ENCODE measurements at places on chromosomes 16 and 17.

DNA sequence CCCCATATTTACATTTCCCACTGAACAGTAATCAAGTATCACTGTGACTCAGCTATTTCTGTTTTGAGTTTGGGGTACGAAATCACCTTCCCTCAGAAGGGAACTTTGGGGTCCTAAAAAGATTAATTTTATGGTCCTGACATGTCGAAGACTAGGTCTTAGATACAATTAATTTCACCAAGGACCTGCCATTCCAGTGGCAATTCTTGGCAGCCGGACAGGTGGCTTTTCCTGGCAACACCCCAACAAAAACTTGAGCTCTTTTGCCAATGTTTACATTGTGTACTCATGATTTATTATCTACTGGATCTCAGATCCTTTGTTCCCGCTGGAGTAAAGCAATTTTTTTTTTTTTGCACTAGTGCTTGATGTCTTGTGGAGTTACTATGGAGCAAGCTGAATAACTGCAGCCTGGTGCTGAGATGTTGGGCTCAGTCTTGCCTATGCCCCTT, 14.4 kb downstream of the SLFN5 start:
- no peak for DNase-seq

DNA sequence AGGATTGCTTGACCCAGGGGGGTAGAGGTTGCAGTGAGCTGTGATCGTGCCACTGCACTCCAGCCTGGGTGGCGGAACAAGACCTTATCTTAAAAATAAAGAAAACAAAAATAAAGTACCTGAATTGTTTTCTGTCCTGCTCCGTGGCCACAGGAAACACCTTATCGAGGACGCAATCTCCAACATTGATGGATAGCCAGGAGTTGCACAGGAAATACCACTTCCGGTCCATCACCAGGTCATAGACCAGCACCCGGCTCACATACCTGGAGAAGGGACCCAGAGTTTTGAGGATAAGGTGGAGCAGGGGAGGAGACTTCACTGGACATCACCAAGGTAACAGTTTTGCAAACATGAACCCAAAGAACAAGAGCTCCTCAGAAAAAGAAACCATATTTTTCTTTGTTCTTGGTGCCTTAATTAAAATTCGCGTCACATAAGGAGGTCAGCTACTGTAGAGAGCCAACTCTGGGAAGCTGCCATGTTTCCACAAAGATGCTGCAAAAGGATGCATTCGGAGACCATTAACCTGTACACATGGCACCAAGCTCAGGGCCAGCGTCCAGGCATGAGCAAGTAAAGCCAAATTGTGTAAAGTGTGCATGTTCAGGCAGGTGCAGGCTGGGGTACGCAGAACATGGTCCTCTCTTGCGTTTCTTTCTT, 55.6 kb upstream of the GCSH start:
- no peak for DNase-seq

DNA sequence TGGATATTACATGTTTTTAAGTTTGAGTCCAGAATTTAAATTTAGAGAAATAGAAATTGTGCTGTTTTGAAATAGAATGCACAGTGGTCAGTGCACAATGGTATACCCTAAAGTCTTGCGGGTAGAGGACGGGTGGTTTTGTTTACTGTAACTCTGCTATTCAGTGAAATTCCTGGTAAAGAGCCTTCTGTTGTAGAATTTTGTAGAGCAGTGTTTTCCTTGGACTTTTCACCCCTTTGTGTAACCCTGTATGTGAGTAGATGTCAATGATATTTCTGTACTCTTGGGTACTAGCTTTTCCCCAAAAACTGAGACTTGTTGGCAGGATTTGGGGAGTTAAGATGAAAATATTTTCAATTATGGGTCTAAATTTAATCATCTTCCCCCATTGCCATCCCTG, 19.5 kb downstream of the IST1 start:
- no peak for DNase-seq

- no peak for DNase-seq
These were observed 468.0 kb downstream of the HS3ST3B1 start for GRCh38 chr17:14768923-14769322.

- DNase-seq, result no peak
These were observed 30.7 kb upstream of the RPTOR start for GRCh38 chr17:80513892-80514291.

GRCh38 chr17:27834571-27834970, 34.2 kb upstream of the NOS2 start:
- no peak for DNase-seq

- no peak for DNase-seq
These were observed at the start of gene MILR1 for GRCh38 chr17:64448665-64449512. TSS of gene MILR1 (plus strand) at chr17:64449115. CDS start at chr17:64449169, 54 bp downstream.

DNA sequence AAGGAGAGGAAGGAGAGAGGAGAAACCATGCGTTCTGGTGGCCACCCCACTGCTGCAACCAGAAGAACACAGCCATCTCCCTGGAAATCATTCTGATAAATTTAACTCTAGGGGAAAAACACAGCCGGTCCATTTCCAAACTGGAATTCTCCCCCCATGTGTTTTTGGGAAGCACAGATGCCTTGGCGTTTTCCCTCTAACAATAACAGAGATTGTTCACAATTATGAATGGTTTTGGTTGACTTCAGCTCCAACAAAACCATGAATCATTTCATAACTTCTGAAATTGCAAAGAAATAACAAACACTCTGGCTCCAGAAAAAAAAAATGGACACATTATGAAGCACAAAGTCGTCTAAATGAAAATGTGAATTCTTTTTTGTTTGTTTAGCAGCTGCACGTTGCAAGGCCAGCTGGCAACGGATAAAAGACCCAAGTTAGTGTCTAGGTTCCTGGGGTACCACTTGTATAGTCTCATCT, 46.2 kb downstream of the GNAO1 start:
- no peak for DNase-seq

GRCh38 chr17:37766971-37767370, 22.1 kb upstream of the HNF1B start:
- no peak for DNase-seq

DNA sequence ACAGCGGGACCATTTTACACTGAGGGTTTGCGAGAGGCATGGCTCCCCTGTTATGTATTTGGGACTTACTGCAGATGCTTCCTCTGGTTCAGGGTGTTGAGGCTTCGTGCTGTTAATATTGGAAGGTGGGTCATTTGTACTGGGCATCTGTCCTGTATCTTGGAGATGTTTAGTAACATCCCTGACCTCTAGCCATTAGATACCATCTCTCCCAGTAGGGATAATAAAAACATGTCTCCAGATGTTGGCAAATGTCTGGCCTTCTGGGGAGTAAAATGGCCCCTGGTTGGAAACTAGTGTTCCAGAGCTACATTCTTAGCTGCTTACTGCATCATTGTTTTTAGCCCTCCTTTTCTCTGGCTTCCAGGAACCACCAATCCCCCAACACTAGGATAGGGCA, 388.0 kb downstream of the WWOX start:
- no peak for DNase-seq

- no peak for DNase-seq
These were observed 26.2 kb upstream of the NAGLU start for GRCh38 chr17:42509841-42510240.

GRCh38 chr16:85112364-85112763, at the start of gene CIBAR2:
TSS of gene CIBAR2 (minus strand) at chr16:85112472. CDS start at chr16:85112352, 120 bp downstream.
- no peak for DNase-seq

- DNase-seq, result no peak
These were observed 698.8 kb upstream of the GOT2 start for GRCh38 chr16:59432896-59433295.

- DNase-seq, result no peak
These were observed 370.0 kb downstream of the KCNJ2 start for GRCh38 chr17:70539132-70539924.

DNA sequence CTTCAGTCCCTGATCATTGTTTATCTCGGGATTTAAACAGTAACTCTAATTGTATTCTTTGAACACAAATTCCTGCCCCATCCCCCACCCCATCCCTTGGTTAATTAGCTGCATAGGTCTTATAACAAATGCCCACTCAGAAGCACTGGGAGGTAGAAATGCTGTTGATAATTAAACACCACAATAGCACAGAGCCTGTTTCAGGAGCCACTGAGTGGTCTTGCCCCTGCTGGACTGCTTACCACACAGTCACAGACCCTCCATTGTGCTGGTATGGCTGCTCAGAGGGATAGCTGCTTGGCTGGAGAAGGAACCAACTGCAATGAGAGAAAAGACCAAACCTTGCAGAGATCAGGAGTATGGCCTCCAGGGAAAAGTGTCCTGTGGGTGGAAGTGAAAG, 214.1 kb downstream of the ANKFN1 start:
- no peak for DNase-seq

GRCh38 chr17:42950044-42950783, 14.0 kb downstream of the AARSD1 start:
- no peak for DNase-seq

- DNase-seq, result no peak
These were observed 182.0 kb downstream of the SEC14L1 start for GRCh38 chr17:77322514-77323412.

- DNase-seq, result no peak
These were observed 12.9 kb downstream of the LPCAT2 start for GRCh38 chr16:55521792-55522191.

DNA sequence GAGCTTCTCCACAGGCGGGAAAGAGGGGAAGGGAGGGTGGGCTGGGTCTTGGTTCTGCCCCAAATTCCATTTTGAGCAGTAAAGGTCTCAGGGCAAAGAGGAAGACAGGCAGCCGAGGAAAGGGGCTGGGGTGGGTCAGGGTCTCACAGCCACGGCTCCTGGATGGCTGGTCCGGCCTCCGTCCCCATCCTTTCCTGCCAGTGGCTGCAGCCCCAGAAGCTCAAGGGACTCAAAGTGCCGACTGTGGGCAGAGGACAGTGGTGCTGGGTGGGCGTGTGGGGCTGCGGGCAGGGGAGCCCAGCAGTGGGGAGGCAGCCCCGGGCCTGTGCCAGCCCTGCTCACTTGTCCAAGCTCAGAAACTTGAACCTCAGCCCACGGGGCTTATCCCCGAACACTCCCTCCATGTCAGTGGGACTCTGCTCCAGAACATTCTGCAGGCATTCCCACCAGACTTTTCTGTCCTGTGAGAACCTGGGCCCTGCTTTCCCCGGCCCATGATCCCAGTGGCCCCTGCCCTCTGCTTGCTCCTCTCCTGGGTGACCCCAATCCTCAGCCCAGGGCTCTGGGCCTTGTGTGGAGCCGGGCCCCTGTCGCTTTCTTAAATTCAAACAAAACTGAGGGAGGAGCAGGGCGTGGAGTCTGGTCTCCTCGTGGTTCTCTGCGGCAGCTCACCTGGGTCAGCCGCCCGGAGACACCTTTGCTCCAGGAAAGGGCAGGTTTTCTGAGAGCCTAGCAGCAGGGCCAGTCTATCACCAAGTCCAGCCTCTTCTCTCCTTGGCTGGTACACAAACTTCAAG, 117.8 kb upstream of the METRNL start:
- no peak for DNase-seq

- DNase-seq, result no peak
These were observed 9.1 kb downstream of the CRHR1 start for GRCh38 chr17:45792995-45793755.

GRCh38 chr16:3182608-3183444, 5.2 kb upstream of the OR1F1 start:
- peak; percentile 85 for DNase-seq

DNA sequence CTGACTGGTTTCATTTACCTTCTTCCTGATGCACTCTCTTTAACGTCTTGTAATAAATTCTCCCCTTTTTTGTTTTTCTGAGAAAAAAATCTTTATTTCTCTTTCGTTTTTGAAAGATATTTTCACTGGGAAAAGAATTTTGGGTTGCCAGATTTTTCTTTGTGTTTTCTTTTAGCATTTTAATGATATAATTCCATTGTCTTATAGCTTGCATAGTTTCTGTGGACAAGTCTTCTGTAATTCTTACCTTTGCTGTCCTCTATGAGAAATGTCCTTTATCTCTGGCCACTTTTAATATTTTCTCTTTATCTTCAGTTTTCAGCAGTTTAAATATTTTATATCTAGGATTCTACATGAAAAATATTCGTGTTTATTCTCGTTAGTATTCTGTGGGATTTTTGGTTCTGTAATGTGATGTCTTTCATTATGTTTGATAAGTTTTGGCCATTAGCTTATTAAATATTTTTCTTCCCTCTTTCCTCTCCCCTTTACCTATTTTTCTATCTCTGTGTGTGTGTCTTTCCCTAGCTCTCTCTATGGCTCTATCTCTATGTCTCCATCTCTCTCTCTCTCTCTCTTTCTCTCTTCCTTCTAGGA, 236.5 kb downstream of the C16orf95 start:
- DNase-seq, result no peak

GRCh38 chr17:35082073-35082657, 18.7 kb upstream of the RFFL start:
- no peak for DNase-seq

DNA sequence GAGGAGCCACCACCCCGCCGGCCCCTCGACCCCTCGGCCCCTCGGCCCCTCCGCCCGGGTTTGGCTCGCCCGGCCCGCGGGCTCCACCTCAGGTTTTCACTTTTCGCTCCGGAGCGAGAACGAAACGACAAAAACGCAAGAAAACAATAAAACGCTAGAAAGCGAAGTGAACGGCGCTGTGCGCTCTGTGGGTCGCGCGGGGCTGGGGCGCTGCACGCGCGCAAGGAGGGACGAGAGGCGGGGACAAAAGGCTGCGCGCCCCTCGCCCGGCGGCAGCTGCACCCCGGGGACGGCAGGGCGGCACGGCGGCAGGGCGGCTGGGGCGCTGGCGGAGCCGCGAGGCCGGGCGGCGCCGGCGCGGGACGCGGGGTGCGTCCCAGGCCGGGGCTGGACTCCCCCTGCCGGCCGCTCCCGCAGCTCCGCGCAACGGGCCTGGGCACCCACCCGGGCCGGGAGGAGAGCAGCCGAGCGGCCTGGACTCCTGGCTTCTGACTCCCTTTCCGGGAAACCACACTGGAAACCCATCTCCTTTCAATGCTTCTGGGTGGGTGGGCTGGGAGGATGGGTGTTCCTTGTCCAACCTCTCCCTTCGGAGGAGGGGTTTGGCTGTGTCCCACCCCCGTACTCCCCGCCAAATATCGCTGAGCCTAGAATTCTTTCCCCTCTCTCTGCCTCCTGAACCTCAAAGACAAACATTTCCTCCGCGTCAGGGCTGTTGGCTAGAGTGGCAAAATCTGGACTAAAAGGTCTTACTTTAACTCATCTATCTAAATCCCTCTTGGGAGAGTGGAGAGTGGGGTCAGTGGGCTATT, 9.9 kb downstream of the TBX2 start:
- peak; percentile 58 for DNase-seq

- DNase-seq, result no peak
These were observed 27.8 kb downstream of the SGSM2 start for GRCh38 chr17:2365132-2365531.

- DNase-seq, result no peak
These were observed at the start of gene CACNG5 for GRCh38 chr17:66834919-66835454. TSS of gene CACNG5 (plus strand) at chr17:66835117. CDS start at chr17:66877333, 42,216 bp downstream.
